ENCODE measurements at places on chromosomes 5 and 9. TPM values are rescaled to one million over a fixed set of nuclear protein-coding genes. Genes with fewer than 3 reads are reported as not detected.
A peak's percentile ranks its signal among the peaks of the same experiment; 100 is the strongest.

- no peak for DNase-seq
Measured at GRCh38 chr5:88452820-88453219, 184.2 kb upstream of the TMEM161B start.

GRCh38 chr9:120587328-120587727, 7.4 kb upstream of the CDK5RAP2 start:
- no peak for DNase-seq

- no peak for DNase-seq
Measured at GRCh38 chr5:76099286-76099702, 16.1 kb downstream of the SV2C start.

The CTSL gene
- total RNA-seq = 87.9 TPM

DNA sequence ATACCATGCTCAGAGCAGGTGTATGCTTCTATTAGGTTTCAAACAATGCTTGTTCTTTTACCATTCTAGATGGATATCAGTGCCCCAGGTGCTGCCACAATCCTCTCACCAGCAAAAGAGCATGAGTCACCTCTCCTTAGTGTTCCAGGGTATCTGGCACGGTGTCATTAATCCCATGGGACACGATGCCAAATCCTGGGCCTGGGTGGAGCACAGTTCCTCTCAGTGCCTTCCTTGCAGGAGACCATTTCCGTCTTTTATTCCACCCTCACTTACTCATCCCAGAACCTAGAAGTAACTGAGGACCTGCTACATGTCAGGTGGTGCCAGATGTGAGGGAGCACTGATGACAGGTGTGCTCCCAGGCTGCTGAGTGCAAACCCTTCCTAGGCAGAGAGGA, 1.3 kb upstream of the OR13J1 start:
- DNase-seq = no peak

- DNase-seq = no peak
Measured at GRCh38 chr9:135229701-135230385, 142.4 kb downstream of the OLFM1 start.

The PCDHA1 gene
- 0.25 TPM for total RNA-seq

- peak; percentile 58 for DNase-seq
Measured at GRCh38 chr5:69492923-69493395, 369 bp downstream of the OCLN start.

GRCh38 chr9:72352911-72353388, 12.1 kb downstream of the ZFAND5 start:
- no peak for DNase-seq

DNA sequence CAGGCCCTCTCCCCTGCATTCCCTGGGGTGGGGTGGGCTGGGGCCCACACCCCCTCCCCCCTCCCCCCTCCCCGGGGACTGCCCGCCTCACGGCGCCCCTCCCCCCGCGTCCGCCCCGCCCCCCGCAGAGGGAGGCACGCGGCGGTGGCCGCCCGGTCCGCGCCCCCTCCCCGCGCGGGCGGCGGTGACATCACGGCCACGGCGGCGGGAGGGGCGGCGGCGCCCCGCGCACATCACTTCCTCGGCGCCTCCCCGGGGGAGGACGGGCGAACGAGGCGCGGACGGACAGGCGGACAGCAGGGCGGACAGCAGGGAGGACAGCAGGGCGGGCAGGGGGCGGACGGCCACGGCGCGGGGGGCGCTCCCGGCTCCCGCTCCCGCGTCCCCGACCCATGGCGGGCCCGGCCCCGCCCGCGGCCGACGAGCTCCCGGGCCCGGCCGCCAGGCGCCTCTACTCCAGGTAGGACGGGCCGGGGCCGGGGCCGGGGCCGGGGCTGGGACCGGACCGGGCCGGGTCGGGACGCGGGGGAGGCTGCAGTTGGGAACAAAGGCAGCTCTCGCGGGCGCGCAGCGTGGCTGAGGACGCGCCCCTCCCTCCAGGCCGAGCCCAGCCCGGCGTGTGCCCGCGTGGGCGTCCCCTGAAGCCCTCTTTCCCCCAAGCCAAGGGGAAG, at the start of gene GPSM1:
Gene GPSM1 (plus strand): TSS at position 236 of the 671 bp plus-strand sequence. CDS start 157 bp downstream, at position 393.
- DNase-seq = peak; percentile 69

DNA sequence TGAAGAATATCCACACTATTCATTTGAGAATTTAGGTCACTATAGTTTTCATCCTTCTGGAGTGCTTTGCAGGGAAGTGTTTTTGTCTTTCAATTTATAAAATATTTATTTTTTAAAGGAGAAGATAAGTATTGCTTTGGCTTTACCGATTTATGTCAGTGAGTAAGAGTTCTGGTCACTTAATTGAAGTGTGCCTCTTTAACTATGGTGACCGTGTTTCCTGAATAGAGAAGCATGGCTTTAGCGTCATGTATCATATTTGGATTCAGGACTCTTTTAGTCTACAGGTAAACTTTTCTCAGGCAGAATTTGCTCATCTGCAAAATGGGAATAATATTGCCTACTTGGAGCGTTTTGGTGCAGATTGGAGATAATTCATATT, 902 bp downstream of the BDP1 start:
- DNase-seq = no peak

The FOXD1 gene
- total RNA-seq = 0.11 TPM

DNA sequence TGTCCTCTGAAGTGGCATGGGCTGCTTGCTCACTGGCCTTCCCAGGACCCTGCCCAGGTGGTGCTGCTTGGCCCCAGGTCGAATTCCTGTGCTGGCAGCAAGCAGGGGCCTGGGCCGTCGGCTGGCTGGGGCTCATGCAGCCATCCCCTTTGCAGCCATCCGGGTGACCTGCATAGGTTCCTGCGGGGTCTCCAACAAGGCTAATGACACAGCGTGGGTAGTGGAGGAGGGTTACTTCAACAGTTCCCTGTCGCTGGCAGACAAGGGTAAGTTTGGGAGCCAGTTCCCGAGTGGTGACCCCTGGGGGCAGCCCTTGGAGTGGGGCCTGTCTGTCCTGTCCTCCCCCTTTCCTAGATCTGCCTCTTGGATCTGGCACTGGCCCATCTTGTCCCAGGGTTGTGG, 6.1 kb upstream of the EHMT1 start:
- DNase-seq = no peak

- DNase-seq = no peak
Measured at GRCh38 chr9:133647148-133647547, 11.0 kb downstream of the DBH start.

The PIP5KL1 gene
- total RNA-seq = 1.7 TPM

- no peak for DNase-seq
Measured at GRCh38 chr5:32309761-32310160, 3.0 kb downstream of the MTMR12 start.

- no peak for DNase-seq
Measured at GRCh38 chr9:125696106-125696647, 10.8 kb downstream of the MAPKAP1 start.

GRCh38 chr9:127832248-127832647, 22.2 kb downstream of the ENG start:
- no peak for DNase-seq

GRCh38 chr5:170508036-170508435, 4.2 kb downstream of the KCNIP1 start:
- no peak for DNase-seq
